ENCODE measurements at places on chromosomes 12 and 14.

- DNase-seq = no peak
Measured at GRCh38 chr14:98956181-98956580, 315.8 kb downstream of the BCL11B start.

DNA sequence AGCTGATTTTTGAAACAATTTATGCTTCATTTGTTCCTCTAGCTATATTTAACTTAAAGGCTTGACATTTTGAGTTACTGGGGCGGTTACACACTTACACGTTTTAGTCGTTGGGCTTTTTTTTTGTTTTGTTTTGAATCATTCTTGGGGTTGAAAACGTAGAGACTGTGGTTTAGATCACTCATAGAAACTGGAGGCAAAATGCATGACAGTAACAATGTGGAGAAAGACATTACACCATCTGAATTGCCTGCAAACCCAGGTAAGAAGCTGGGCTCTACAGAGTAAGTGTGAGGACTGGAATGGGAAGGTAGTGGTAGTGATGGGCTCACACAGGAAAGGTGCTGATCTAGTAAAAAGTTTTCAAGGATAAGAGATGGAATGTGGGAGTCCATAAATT, at the start of gene CLEC2D:
Gene CLEC2D (plus strand): TSS at position 180 of the 400 bp plus-strand sequence. CDS start 22 bp downstream, at position 202.
- no peak for DNase-seq

GRCh38 chr12:82893896-82894295, 207.2 kb downstream of the TMTC2 start:
- no peak for DNase-seq

DNA sequence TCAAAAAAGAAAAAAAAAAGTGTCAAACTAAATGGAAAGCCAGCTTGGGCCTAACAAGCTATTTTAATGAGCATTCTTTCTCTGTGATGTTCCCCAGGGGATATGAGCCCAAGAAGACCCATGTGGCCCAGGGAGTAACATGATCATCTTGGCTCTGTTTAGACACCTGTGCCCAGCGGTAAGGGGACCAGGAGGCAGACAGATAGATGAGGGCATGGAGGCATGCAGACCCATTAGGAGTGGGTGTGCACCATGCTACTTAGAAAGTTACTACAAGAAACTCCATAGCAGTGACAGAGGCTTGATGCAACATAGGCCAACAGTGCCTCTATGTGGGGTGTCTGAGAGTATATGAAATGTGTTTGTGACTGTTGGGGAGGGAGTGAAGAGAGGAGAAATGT, 3.1 kb upstream of the CREBL2 start:
- DNase-seq = no peak

DNA sequence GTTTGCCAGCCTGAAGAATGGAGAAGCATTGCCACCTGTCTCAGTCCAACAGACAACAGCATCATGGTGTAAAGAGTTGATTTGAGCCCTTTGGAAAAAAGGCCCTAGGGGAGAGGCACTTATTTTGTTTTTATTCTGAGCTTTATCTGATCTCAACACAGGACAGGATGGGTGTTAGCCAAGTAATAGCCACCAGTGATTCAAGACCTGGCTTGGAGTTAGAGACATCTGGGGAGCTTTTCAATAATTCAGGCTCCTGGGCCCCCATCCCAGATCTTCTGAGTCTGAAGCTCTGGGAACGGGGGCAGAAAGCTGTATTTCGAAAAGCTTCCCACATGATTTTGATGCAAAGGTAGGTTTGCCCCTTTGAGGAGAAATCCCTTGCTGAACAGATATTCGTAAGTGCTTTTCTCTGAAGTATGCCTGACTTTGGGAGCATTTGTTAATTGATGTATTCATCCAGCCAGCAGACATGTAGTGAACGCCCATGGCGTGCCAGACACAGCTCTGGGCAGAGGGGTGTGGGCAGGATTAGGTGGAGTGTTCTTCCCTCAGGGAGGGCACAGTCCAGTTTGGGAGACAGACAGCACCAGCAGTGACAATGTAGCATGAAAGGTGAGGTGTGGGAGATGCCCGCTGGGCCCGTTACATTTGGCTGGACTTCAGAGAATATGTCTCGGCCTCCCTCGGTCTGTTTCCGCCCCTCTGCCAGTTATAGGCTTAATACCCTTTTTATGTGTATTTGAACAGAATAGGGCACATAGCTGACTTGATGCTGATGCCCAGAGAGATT, 72.5 kb downstream of the TSPAN9 start:
- no peak for DNase-seq

DNA sequence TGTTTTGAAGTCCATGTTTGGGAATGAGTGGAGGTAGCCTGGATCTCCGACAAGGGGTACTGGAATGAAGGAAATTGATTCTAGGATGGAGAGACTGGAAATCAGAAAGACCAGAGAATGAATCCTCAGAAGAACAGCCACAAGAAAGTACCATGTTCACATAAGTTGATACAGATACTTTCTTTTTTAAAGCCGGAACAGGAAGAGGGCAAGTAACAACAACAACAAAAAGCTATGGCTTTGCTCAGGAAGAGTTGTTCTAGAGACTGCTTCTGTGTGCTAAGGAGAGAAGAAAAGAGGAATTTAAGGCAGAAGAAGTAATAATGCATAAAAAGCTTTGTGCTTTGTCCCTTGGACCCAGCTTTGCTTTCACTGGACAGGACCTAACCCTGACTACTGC, 6.2 kb downstream of the TC2N start:
- DNase-seq = no peak

DNA sequence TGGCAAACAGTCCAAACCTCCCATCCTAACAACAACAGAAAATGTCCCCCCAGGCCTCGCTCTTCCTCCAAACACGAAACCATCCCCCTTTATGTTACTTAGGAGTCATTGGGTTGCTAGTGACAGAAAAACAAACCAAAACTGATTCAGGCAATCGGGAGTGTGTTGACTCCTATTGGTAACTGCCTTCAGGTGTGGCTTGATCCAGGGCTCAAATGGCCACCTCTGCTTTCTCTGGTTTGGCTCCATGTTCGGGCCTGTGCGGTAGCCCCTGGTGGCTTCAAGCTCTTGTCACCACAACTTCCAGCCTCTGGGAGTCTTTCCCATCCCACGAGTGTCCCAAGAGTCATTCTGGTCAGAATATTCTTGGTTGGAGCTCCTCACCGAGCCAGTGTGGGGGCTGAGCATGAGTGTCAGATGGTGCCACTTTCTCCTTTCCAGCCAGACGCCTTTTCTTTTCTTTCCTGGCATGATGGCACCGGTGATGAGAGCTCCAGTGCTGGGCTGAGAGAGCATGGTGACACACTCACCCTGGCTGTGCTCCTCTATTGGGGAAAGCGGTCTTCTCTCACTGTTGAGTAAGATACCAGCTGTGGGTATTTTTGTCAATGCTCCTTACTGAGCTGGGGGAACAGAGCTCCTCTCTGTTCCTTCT, 38.6 kb downstream of the NOC4L start:
- no peak for DNase-seq

GRCh38 chr14:77087631-77088030, 10.4 kb upstream of the CIPC start:
- no peak for DNase-seq

DNA sequence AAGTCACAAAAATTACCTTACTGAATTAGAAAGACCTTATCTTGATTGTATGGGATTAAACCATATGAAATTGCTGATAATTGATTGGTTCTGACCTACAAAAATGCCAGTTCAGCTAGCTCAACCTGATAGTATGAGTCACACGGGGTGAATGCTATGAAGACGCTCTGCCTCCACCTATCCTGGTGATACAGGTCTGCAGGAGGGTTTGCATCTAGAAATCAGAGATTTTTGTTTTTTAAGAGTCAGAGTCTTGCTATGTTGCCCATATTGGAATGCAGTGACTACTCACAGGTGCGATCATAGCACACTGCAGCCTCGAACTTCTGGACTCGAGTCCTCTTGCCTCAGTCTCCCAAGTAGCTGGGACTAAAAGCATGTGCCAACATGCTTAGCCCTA, 120.4 kb downstream of the HMGA2 start:
- DNase-seq = no peak

- no peak for DNase-seq
Measured at GRCh38 chr12:113782873-113783272, 183.3 kb downstream of the RBM19 start.

DNA sequence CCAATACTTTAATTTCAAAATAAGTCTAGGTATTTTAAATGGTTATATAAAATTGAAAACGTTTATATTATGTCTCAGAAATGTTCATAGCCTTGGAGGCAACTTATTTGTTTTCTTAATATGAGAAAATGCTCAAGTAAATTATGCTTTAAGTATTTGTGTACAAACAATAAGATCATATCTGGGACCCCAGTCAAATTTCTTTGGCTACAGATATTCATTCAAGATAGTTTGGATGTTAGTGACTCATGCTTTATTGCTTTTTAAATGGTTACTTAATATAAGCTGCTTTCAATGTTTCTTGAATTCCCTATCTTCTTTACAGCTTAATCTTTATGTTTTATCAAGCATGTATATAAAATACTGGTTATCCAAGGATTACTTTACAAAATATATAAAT, 291.3 kb downstream of the KCNC2 start:
- DNase-seq = no peak

- DNase-seq = no peak
Measured at GRCh38 chr12:42166501-42166900, 21.8 kb upstream of the GXYLT1 start.

- no peak for DNase-seq
Measured at GRCh38 chr14:24233538-24233866, 773 bp downstream of the GMPR2 start.

GRCh38 chr12:64066776-64067175, 155.3 kb downstream of the KICS2 start:
- no peak for DNase-seq

Data from stimulated activated CD4-positive, alpha-beta T cell treated with anti-CD3 and anti-CD28 coated beads, TNF-alpha, amount 100 ng/mL, for 24 hours (primary cell).